LHCN-M2 (cell line): ENCODE measurements at places on chromosomes 2 and 18. TPM values are rescaled to one million over a fixed set of nuclear protein-coding genes. Genes with fewer than 3 reads are reported as not detected.
A peak's percentile ranks its signal among the peaks of the same experiment; 100 is the strongest.

DNA sequence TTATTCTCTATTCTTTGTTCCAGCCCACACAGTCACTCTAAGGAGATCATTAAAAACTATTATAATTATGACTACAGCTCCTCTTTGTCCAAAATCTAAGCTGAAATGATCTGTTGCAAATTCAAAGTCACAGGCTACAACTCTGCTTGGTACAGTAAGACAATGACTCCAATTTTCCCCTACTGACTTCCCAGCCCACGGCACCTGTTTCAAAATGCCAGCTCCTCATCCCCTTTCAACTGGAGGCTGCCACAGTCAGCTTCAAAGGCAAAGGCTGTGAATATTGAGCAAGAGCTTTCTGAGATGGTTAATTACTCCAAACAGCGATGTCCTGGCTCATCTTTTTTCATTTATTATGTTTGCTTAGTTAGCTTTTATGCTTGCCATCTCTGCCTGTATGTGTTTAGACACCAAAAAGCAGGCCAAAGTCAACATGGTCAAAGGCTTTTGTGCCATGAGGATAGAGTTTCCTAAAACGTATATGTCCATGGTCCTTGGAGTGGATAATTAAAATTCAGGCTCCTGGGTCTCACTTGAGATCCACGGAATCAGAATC, 141.1 kb downstream of the DOCK10 start:
- no peak for DNase-seq

DNA sequence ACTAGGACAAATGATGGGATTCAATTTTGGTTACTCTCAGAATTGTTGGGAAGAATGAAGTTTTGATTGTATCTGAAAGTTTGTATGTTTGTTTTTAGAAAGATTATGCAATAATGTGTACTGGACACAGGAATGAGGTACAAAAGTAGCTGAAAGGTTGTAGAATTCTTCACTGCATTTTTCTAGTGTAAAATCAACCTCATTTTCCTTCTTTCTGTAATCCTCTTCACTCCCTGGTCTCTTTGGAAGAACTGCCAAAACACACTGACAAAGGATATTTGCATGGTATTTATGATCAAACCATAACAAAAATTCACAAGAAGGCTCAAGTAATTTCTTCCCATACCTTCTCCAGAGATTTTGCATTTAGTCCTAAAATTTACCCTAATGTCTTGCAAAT, 110.7 kb downstream of the ZEB2 start:
- DNase-seq: no peak

- no peak for DNase-seq
These were observed 38.9 kb downstream of the THAP4 start for GRCh38 chr2:241598061-241598460.

- DNase-seq: no peak
These were observed 96.0 kb upstream of the NEUROD1 start for GRCh38 chr2:181776336-181776735.

DNA sequence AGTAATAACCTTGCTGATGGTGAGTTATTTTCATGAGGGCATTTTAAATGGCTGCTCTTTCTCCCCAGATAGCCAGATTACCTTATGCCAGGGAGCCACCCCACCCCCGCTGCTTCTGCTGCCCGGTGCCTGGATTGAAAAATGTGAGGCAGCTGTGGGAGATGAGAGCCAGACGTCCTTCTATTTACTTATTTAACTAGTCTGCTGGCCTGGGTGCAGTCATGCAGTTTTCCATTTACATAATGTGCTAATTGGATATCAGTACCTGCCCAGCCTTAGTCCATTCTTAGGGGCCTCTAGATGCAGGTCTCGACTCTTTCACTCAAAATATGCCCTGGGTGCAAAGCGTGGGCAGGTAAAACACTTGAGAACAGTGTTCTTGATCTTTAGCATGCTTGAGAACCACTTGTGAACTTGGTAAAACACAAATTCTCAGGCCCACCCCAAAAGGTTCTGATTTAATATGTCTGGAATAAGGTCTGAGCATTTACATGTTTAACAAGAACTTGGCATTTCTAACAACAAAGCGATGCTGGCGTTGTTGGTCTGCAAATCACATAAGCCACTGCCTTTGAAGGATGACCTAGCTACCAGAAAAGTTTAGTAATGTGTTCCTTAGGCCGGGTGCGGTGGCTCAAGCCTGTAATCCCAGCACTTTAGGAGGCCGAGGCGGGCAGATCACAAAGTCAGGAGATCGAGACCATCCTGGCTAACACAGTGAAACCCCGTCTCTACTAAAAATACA, 154.3 kb downstream of the NRP2 start:
- no peak for DNase-seq

DNA sequence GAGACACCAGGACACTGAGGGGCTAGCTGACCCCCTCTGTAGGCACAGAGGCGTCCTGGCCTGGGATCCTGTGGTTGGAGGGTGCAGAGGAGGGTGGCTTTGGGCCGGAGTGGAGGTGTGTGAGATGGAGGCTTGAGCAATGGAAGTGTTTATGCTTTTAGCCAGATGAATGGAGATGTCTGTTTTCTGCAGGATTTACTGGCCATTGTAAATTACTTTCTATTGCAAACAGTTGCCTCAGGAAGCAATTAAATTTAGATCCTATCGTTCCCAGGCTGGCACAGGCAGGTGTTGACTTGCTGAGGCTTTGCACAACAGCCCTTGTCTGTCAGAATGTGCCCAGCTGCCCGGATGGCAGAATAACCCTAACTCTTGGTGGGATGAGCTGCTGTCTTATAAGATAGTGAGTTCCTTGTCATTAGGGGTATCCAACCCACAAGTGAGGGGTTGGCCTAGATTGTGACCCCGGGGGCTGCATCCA, 1.8 kb upstream of the ARID5A start:
- no peak for DNase-seq

DNA sequence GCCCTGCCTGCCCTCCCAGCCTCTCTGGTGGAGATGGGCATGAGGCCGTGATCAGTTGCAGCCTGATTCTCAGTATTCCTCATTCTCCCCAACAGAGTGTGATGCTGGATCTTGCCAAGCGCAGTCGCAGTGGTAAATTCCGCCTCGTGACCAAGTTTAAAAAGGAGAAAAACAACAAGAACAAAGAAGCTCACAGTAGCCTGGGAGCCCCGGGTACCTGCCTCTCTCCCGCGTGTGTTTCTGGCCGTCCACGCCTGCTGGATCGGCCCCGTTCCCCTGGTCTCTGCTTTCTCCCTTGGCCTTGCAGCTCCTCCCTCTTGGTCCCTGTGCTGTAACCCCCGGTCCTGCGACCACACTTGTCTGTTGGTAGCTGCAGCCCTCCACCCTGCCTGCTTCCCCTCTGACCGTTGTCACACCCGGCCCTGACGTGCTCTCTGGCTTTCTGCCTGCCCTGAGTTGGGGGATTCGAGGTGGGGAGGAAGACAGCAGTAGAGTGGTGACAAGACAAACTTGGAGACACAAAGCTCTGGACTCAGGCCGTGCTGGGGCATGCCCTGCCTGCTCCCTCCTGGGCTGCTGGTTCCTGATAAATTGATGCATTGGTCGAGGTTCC, 99.5 kb downstream of the USP40 start:
- DNase-seq: no peak

- DNase-seq: no peak
These were observed 58.6 kb downstream of the LPIN1 start for GRCh38 chr2:11805024-11805423.

- no peak for DNase-seq
These were observed 175.2 kb upstream of the HDAC4 start for GRCh38 chr2:239575931-239576445.

DNA sequence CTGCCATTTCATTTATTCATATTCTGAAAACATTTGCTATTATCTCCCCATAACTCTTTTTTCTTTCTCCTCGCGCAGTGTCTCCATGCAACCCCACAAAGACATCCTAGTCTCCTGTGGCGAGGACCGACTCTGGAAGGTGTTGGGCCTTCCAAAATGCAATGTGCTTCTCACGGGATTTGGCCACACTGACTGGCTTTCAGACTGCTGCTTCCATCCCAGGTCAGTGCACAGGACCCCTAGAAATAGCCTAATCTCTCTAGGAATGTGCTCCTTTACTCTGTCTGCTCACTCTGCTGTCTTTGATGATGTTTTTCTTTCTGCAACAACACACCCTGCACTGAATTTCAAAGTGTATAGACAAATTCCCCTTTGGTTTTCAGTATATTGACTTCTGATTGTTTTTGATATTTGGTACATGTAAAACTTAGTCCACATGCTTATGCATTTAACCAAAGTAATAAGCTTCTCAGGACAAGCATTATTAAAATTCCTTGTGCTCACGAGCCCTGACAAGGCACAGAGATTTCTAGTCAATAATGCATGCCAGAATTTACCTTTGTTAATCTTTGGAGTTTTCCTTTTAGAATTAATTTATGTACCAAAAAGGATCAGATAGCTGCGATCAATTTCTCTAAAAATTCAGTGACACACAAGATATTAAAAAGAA, 548.3 kb upstream of the VWC2L start:
- DNase-seq: no peak

- DNase-seq: no peak
These were observed 18.9 kb downstream of the SP5 start for GRCh38 chr2:170733798-170734600.

- no peak for DNase-seq
These were observed 562.2 kb downstream of the DCC start for GRCh38 chr18:52902188-52902587.

GRCh38 chr2:74735564-74735963, 81.5 kb downstream of the SEMA4F start:
- no peak for DNase-seq

GRCh38 chr2:128317181-128317898, 1.3 kb downstream of the HS6ST1 start:
- no peak for DNase-seq

- DNase-seq: no peak
These were observed 534.8 kb upstream of the LRRTM4 start for GRCh38 chr2:78056976-78057375.

GRCh38 chr2:23578964-23579671, 194.1 kb downstream of the KLHL29 start:
- DNase-seq: peak; percentile 17

- no peak for DNase-seq
These were observed 134.1 kb downstream of the ACOXL start for GRCh38 chr2:110866466-110866865.

GRCh38 chr2:78439122-78439521, 586.4 kb upstream of the REG3G start:
- no peak for DNase-seq

DNA sequence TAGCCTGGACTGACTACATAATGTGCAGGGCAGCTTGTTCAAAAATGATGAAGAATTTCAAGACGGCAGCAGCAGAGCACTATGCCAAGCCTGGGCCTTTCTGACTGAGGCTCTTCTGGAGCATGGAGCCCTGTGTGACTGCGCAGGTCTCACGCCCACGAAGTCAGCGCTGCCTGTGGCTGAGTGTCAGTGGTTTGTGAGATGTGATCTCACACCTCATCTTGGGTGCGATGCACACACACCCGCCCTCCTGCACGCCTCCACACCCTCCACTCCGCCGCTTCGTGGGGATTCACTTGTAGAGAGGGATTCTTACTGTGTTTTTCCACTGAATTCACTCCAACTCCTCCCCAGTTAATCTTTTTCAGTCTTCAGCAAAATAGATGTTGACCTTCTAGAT, 103.9 kb downstream of the VIT start:
- no peak for DNase-seq

- DNase-seq: no peak
These were observed 243.9 kb downstream of the NR4A2 start for GRCh38 chr2:156088587-156088986.

DNA sequence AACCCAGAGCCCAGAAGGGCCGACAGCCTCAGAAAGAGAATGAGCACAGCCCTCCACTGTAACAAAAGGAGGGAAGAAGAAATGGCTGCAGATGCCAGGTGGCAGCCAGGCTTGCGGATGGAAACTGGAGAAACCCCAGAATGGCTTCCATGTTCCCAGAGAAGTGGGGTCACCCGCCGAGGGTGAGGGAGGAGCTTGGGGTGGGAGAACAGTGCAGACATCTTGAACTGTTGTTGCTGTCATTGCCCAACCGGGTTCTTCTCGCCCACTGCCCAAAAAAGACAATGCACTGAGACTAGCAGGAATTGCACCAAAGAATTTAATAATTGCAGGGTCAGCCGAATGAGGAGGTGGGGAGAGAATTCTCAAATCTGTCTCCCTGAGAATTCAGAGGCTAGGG, 223.2 kb upstream of the RAB6C start:
- DNase-seq: no peak

DNA sequence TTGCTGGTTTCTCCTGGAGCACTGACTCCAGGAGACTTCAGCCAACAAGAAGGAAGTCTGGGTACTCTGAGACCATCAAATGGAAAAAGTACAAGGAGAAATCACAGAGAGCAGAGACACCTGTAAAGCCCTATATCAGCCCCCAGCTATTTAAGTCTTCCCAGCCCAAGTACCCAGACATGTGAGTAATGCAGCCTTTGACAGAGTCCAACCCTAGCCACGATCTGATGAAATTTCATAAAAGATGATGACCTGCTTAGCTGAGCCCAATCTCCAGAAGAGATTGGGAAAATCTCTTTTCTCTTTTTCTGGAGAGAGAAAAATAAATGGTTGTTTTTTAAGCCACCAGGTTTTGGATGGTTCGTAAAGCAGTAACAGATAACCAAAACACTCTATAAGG, 196.6 kb downstream of the NBAS start:
- no peak for DNase-seq

GRCh38 chr18:57621246-57621604, 411 bp downstream of the NARS1 start:
- DNase-seq: no peak

- no peak for DNase-seq
These were observed 40.8 kb downstream of the DARS1 start for GRCh38 chr2:135944625-135945024.

- no peak for DNase-seq
These were observed 199.6 kb downstream of the EIPR1 start for GRCh38 chr2:3177891-3178577.

The ADRA2B gene
- not detected in 2 replicates for total RNA-seq

The ITPRIPL1 gene
- 0.34 and 0.83 TPM in 2 replicates for total RNA-seq

The ICOS gene
- not detected in 2 replicates for total RNA-seq

The CNDP1 gene
- total RNA-seq: not detected in 2 replicates

The RNU2-63P gene
- total RNA-seq: not detected in 2 replicates

The NCK2 gene
- total RNA-seq: 23.0 and 25.0 TPM in 2 replicates

The CPS1 gene
- total RNA-seq: 30.8 and 36.4 TPM in 2 replicates

The CPLX4 gene
- total RNA-seq: not detected in 2 replicates

The CYP27A1 gene
- total RNA-seq: 6.1 TPM in 2 replicates

The BCL2L11 gene
- 1.4 and 6.9 TPM in 2 replicates for total RNA-seq

The RAD51AP2 gene
- under 0.01 TPM in 1 of 2 replicates, not detected in the other for total RNA-seq

The RSAD2 gene
- 0.06 TPM in 1 of 2 replicates, not detected in the other for total RNA-seq

The UGT1A10 gene
- total RNA-seq: not detected in 2 replicates

The RTN4 gene
- 547 and 585 TPM in 2 replicates for total RNA-seq

The ASAP2 gene
- total RNA-seq: 66.1 and 81.7 TPM in 2 replicates
